ENCODE measurements at places on chromosomes 7 and 10.

DNA sequence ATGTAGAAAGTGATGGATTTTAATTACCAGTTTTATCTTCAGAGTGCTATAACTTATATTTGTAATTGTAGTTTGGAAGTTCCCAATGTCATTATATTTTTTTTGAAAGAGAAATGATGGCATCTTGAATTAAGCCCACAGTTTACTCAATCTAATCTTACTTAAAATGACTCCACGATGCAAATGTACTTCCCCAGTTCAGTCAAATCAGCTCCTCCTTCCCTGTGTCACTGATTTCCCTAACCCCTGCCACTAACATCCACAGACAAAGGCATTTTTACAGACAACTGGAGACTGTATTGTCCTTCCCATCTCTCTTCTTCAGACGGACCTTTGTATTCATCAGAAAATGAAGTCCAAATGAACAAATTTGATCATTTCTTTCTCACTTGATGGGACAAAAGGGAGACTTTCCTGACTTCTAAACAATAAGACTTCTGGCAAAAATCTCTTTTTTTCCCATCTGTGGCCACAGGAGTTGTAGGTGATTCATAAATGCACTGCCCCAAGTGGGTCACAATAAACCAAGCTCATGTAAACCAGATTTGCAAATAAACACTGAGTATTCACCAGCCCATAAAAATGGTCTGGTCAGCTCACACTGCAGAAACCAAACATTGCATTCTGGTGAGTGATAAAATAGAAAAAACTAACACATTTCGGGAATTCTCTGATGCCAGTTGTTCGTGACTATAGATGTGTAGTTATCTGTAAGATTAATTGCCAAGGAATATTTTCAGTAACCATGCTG lies 162.9 kb downstream of the FANK1 start:
- peak; percentile 62 for DNase-seq

DNA sequence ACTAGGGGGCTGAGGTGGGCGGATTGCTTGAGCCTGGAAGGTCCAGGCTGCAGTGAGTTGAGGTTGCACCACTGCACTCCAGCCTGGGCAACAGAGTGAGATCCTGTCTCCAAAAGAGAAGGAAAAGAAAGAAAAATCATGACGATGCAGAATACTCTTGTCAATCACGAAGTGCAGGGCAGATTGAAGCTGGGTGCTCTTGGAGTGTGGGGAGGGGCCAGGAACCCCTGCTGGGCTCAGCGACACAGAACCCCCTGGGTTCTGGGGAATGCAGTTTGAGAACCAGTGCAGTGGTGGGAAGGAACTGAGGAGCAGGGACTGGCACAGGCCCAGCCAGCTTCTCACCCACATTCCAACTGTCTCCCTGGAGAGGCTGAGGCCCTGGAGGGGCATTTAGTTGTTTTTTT lies 10.8 kb upstream of the INTS1 start:
- no peak for DNase-seq

DNA sequence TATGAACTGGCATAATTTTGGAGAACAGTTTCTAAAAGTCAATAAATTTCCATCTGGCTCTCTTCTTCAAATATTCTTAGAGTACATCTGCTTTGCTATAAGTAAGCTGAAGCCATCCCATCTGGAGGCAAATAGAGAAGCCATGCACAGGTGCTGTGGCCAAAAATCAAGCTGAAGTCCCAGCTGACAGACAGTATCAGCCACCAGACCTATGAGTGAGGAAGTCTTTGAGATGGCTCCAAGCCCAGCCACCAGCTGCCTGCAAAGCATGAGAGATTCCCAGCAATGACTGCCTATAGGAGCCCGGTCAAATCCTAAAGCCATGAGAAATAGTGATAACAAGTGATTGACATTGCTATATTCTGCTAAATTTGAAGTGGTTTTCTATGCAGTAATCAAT lies 21.7 kb upstream of the PRSS58 start:
- DNase-seq: no peak

- no peak for DNase-seq
Measured at GRCh38 chr10:92965314-92965713, 95.3 kb upstream of the CYP26C1 start.

DNA sequence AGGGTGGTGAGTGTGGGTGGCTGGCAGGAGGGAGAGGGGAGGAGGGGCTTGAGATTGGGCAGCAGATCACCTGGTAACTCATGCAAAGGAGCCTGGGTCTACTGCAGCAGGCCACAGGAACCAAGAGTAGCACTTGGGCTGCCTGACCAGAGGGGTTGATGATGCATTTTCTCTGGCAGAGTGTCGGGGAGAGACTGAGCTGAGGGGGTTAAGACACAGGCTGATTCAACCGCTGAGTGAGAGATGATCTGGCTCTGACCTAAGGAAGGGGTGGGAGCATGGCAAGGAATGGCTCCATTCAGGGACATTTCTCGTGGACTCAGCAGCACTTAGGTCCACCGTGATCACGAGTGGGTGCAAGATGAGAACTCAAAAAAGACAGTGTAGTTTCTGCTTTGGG lies 115.5 kb upstream of the STK17A start:
- peak; percentile 86 for DNase-seq

- no peak for DNase-seq
Measured at GRCh38 chr10:85402541-85402940, 964.1 kb downstream of the GRID1 start.

GRCh38 chr10:100043796-100044195 lies 34.0 kb upstream of the DNMBP start:
- peak; percentile 36 for DNase-seq

- DNase-seq: peak; percentile 40
Measured at GRCh38 chr10:132627666-132628531, 90.3 kb downstream of the INPP5A start.

- no peak for DNase-seq
Measured at GRCh38 chr10:123512901-123513775, 153.0 kb upstream of the GPR26 start.

GRCh38 chr7:74573512-74573911 lies 84.0 kb upstream of the GTF2I start:
- DNase-seq: no peak

GRCh38 chr10:61832866-61833481 lies 68.5 kb upstream of the ARID5B start:
- DNase-seq: no peak

- no peak for DNase-seq
Measured at GRCh38 chr7:79149831-79150230, 303.6 kb downstream of the MAGI2 start.

- DNase-seq: no peak
Measured at GRCh38 chr7:117888627-117889026, 15.4 kb upstream of the CTTNBP2 start.
